Naive thymus-derived CD8-positive, alpha-beta T cell (primary cell): ENCODE measurements at places on chromosomes 11 and 22. TPM values are rescaled to one million over a fixed set of nuclear protein-coding genes. Genes with fewer than 3 reads are reported as not detected.

DNA sequence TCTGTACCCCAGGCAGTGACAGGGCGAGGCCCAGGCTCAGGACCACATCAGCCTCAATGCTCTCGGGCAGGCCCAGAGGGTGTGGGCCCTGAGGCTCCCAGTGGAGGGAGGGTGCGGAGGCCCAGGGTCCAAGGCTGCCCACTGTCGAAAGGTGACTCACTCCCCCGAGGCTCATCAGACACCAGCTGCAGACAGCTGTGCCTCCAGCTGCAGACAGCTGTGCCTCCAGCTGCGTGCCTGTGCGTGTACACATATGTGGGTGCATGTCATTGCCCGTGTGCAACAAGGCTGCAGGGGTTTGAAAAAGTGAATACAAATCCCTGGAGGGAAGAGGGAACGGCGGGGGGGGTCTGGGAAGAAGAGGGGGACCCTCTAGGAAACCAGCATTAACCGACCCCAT is 134.3 kb downstream of the BRD1 start:
- H3K27ac ChIP-seq: no peak overlapping the region
- H3K27me3 ChIP-seq: peaks cover 11% of the 10 kb centered on the region
- H3K4me3 ChIP-seq: no peak overlapping the region
- DNase-seq: no peak
- H3K36me3 ChIP-seq: no peaks in the 10 kb centered on the region
- peaks cover 5% of the 10 kb centered on the region for H3K4me1 ChIP-seq

- H3K27ac ChIP-seq: peak overlapping the region; percentile 73
- H3K4me3 ChIP-seq: peak overlapping the region; percentile 100
- peaks cover 41% of the 10 kb centered on the region for H3K4me1 ChIP-seq
- H3K36me3 ChIP-seq: peaks cover 27% of the 10 kb centered on the region
- H3K27me3 ChIP-seq: no peaks in the 10 kb centered on the region
These were observed 599 bp upstream of the PPP2R1B start for GRCh38 chr11:111766834-111767142.

DNA sequence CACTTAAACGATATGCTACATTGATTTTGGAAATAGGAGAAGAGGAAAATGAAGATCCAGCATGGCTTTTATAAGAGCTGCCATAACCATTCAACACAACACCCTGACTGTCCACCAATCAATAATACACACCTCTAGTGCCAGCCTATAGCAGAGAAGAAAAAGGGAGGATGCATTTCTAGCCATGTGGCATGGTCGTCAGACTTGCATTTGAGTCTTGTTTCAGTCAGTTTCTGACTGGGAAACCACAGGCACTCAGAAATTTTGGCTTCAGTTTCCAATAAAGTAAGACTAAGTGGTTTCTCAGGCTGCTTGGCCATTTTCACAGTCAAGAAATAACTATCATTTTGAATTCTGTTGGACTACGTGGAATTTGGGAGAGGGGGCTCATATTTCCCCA is 523.5 kb upstream of the LRRC4C start:
- no peaks in the 10 kb centered on the region for H3K36me3 ChIP-seq
- DNase-seq: no peak
- no peak overlapping the region for H3K27ac ChIP-seq
- no peak overlapping the region for H3K4me3 ChIP-seq
- H3K27me3 ChIP-seq: no peaks in the 10 kb centered on the region

DNA sequence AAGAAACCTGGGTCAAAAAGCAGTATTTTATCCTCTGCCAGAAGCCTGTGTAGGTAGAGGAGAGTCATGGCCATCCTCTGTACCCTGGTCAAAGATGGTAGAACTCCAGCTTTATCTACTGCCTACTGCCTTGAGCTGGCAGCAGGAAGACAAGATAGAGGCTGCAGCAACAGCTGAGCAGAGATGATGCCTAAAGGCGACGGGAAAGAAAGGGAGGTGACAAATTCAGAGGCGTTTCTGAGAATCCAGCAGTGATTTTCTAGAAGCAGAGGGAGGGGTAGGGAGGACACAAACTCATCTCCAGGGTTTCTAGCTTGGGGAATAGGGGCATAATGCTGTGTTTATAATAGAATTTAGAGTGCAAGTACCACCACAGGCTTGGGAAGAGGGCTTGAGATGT is 15.5 kb upstream of the C1QTNF4 start:
- H3K27me3 ChIP-seq: no peaks in the 10 kb centered on the region
- no peak overlapping the region for H3K27ac ChIP-seq
- H3K4me3 ChIP-seq: no peak overlapping the region
- no peak for DNase-seq
- peaks cover 24% of the 10 kb centered on the region for H3K36me3 ChIP-seq

DNA sequence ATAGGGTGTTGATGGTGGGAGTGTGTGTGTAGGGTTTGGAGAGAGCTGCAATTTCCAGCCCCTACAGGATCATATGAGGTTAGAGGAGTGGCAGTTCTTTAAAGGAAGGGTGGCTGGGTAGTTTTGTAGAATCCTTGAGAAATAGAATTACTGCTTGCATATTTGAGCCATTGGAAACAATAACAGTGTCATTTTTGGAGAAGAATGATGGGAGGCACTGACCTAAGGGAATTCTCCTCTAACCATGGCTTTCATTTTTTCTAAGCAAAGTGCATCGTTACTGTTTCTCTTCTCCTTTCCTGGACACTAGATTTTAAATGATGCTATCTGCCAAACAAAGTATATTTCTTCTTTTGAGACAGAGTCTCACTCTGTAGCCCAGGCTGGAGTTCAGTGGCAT is 66.9 kb upstream of the RRM1 start:
- H3K36me3 ChIP-seq: peaks cover 79% of the 10 kb centered on the region
- H3K4me3 ChIP-seq: no peak overlapping the region
- peaks cover 14% of the 10 kb centered on the region for H3K4me1 ChIP-seq
- H3K27ac ChIP-seq: peak overlapping the region; percentile 70
- no peak for DNase-seq

GRCh38 chr11:127226949-127227348 is 226.4 kb upstream of the KIRREL3 start:
- DNase-seq: no peak
- H3K27me3 ChIP-seq: peaks cover 13% of the 10 kb centered on the region
- H3K4me3 ChIP-seq: no peak overlapping the region
- no peaks in the 10 kb centered on the region for H3K4me1 ChIP-seq
- H3K27ac ChIP-seq: no peak overlapping the region

DNA sequence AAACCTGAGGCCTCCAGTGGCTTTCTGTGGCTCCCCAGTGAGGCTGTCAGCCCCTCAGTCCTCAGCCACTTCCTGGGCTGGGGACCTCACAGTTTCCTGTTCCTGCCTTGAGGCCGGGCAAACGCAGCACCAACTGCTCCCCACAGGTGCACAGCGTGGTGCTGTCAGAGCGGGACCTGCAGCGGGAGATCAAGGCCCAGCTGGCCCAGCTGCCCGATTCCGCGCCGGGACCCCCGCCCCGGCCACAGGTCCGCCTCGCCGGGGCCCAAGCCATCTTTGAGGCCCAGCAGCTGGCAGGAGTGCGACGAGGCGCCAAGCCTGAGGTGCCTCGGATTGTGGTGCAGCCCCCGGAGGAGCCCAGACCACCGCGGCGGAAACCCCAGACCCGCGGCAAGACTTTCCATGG is 5.4 kb downstream of the TBC1D10C start:
- H3K4me1 ChIP-seq: peaks cover 44% of the 10 kb centered on the region
- peak overlapping the region; percentile 97 for H3K27ac ChIP-seq
- DNase-seq: peak; percentile 72
- no peaks in the 10 kb centered on the region for H3K27me3 ChIP-seq
- H3K36me3 ChIP-seq: peaks cover 36% of the 10 kb centered on the region
- peak overlapping the region; percentile 95 for H3K4me3 ChIP-seq

GRCh38 chr11:114027926-114028325 is 31.6 kb upstream of the ZBTB16 start:
- no peak overlapping the region for H3K27ac ChIP-seq
- H3K36me3 ChIP-seq: no peaks in the 10 kb centered on the region
- H3K4me3 ChIP-seq: no peak overlapping the region
- peaks cover 5% of the 10 kb centered on the region for H3K4me1 ChIP-seq

- H3K27ac ChIP-seq: no peak overlapping the region
- DNase-seq: no peak
- H3K27me3 ChIP-seq: peaks cover 10% of the 10 kb centered on the region
- no peaks in the 10 kb centered on the region for H3K36me3 ChIP-seq
- no peak overlapping the region for H3K4me3 ChIP-seq
These were observed 3.1 kb downstream of the HTR3B start for GRCh38 chr11:113907681-113908080.

DNA sequence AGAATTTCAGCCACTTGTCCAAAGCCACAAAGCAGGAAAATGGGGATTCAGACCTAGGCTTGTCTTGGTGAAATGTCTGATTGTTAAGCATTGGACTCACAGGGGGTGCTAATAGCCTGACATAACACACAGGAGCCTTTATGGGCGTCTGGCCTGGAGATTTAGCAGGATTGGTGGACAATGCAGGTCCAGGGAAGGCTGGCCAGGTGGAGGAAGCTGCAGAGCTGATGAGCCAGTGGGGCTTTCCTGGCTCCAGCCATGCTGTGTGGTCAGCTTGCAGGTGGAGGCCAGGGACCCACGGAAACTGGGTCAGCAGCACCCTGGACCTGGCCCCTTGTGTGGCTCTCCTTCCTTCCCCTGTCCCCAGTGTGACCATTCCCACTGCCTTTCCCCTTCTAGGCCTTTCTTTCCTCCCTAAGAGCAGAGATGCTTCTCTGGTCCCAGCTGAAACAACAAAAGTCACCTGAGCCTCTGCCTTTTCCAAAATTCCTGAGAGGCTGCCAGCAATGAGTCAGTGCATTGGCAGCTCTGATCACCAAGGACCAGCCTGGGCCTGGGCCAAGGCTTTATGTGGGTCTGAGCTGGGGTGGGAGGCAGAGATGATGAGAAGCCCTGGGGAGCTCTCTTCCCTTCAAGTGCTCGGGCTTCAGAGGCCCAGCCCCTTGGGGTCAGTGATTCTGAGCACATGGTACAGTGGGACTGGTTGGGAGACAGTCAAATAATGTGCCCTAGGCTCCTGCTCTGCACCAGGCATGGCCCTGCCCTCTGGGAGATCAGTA is 85.2 kb downstream of the CCDC81 start:
- H3K27ac ChIP-seq: no peak overlapping the region
- peaks cover 6% of the 10 kb centered on the region for H3K4me1 ChIP-seq
- H3K4me3 ChIP-seq: no peak overlapping the region
- H3K27me3 ChIP-seq: peaks cover 2% of the 10 kb centered on the region
- no peak for DNase-seq

GRCh38 chr11:30392221-30392784 is 69.4 kb downstream of the ARL14EP start:
- peaks cover 3% of the 10 kb centered on the region for H3K27me3 ChIP-seq
- no peak for DNase-seq
- H3K27ac ChIP-seq: no peak overlapping the region
- no peaks in the 10 kb centered on the region for H3K36me3 ChIP-seq
- H3K4me3 ChIP-seq: no peak overlapping the region

GRCh38 chr11:24093375-24093774 is 403.5 kb upstream of the LUZP2 start:
- H3K4me3 ChIP-seq: no peak overlapping the region
- H3K36me3 ChIP-seq: no peaks in the 10 kb centered on the region
- no peak overlapping the region for H3K27ac ChIP-seq
- H3K27me3 ChIP-seq: no peaks in the 10 kb centered on the region

DNA sequence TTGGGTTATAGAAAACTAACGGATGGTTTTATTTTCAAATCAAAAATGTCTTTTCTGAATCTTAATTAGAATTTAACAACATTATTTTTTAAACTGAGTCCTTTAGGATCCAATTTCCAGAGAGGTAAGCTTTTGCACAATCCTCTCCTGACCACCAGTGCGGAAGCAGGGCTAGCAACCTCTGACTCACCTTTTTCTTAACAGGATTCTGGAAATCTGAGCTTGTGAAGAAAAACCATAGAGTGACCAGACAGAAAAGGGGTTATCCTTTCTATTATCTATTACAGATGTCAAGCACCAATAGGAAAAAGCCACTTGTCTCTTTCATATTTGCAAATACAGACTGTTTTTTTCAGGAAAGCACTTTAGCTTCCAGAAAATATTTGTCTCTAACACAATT is 25.3 kb downstream of the ALG9 start:
- H3K4me3 ChIP-seq: no peak overlapping the region
- H3K36me3 ChIP-seq: no peaks in the 10 kb centered on the region
- no peak overlapping the region for H3K27ac ChIP-seq
- no peaks in the 10 kb centered on the region for H3K27me3 ChIP-seq
- H3K4me1 ChIP-seq: peaks cover 3% of the 10 kb centered on the region
- no peak for DNase-seq

GRCh38 chr11:95556011-95556341 is 233.6 kb downstream of the FAM76B start:
- no peaks in the 10 kb centered on the region for H3K27me3 ChIP-seq
- H3K4me1 ChIP-seq: no peaks in the 10 kb centered on the region
- no peak overlapping the region for H3K4me3 ChIP-seq
- no peak overlapping the region for H3K27ac ChIP-seq
- no peak for DNase-seq
- H3K36me3 ChIP-seq: no peaks in the 10 kb centered on the region

- peaks cover 2% of the 10 kb centered on the region for H3K4me1 ChIP-seq
- no peak overlapping the region for H3K27ac ChIP-seq
- H3K36me3 ChIP-seq: no peaks in the 10 kb centered on the region
- no peak for DNase-seq
These were observed 17.2 kb downstream of the OPCML start for GRCh38 chr11:133515107-133515506.

- H3K27ac ChIP-seq: no peak overlapping the region
- no peak for DNase-seq
- H3K4me3 ChIP-seq: no peak overlapping the region
- H3K27me3 ChIP-seq: no peaks in the 10 kb centered on the region
- H3K36me3 ChIP-seq: no peaks in the 10 kb centered on the region
- H3K4me1 ChIP-seq: no peaks in the 10 kb centered on the region
These were observed 44.4 kb downstream of the FAT3 start for GRCh38 chr11:92269021-92269420.

DNA sequence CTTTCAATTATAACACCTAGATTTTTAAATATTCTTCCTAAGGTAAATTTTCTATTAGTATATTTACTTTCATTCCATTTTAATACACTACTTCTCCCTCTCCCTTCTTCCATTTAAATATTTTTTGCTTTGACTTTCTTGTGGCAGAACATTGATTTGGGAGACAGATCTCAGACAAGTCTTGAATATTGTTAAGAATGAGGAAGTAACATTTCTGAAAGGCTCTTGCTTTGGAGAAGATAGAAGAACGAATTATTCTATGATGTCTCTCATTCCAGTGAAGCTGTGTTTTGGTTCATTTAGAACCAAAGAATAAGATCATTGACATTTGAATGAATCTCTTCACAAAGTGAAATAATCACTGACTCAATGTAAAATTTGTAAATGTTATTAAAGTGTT is 2.4 kb downstream of the IPO7 start:
- no peak overlapping the region for H3K4me3 ChIP-seq
- peak overlapping the region; percentile 56 for H3K27ac ChIP-seq
- no peaks in the 10 kb centered on the region for H3K36me3 ChIP-seq
- DNase-seq: no peak

GRCh38 chr11:44601471-44602370 is 36.3 kb downstream of the CD82 start:
- H3K36me3 ChIP-seq: peaks cover 8% of the 10 kb centered on the region
- peaks cover 57% of the 10 kb centered on the region for H3K4me1 ChIP-seq

DDIAS gene
- polyA plus RNA-seq: 3.1 TPM

CD3D gene
- 1,215 TPM for polyA plus RNA-seq

SOX10 gene
- polyA plus RNA-seq: not detected

KDM4D gene
- 0.24 TPM for polyA plus RNA-seq

TMEM9B gene
- 103 TPM for polyA plus RNA-seq

PLAAT2 gene
- polyA plus RNA-seq: 0.69 TPM

FDXACB1 gene
- 7.6 TPM for polyA plus RNA-seq
